ENCODE measurements at places on chromosomes 1 and 21.

DNA sequence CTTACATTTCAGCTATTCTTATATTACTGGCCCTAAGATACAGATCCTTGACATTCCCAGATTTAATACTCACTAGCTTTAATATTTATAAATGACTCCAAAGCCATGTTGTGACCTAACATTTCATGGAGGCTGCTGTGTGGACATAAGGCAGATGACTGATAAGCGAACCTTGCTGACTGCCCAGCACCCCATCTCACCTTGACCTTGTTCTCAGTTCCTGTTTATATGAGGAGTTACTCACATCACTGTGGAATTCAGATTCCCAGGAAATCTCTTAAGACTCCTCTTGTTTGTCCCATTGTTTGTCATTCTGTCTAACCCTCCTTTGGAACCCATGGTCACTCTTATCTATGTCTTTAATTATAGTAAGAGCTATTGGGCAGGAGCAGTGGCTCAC is 21.9 kb downstream of the RAB3B start:
- no peak for DNase-seq

GRCh38 chr1:44237721-44238457 is 24.6 kb downstream of the DMAP1 start:
- peak; percentile 27 for DNase-seq

- DNase-seq: no peak
Observed at GRCh38 chr1:201113451-201114244, 1.4 kb upstream of the CACNA1S start.

GRCh38 chr1:223714849-223715603 is 2.7 kb downstream of the CAPN2 start:
- no peak for DNase-seq

GRCh38 chr1:99735852-99736251 is 30.6 kb downstream of the FRRS1 start:
- no peak for DNase-seq

- DNase-seq: peak; percentile 52
Observed at GRCh38 chr1:235999259-235999925, 65.5 kb downstream of the NID1 start.

GRCh38 chr1:38118976-38119375 is 72.4 kb upstream of the POU3F1 start:
- DNase-seq: no peak

DNA sequence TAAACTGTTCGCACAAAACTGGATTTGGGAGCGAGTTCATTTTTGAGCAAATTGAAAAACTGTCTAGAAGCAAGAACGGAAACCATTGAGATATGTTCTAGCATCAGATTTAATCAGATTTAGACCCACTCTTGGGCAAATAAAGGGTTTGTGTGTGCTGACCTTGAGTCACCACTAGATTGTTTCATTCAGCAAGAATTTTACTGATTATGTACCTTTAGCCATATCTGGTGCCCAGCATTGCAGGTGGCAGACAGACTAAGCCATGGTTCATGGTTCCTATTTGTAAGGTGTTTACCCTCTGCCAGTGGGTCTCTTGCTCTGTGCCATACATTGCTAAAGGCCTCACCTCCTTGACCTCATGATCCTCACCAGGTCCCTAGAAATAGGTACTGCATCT is 1.4 kb downstream of the NUDC start:
- DNase-seq: no peak

DNA sequence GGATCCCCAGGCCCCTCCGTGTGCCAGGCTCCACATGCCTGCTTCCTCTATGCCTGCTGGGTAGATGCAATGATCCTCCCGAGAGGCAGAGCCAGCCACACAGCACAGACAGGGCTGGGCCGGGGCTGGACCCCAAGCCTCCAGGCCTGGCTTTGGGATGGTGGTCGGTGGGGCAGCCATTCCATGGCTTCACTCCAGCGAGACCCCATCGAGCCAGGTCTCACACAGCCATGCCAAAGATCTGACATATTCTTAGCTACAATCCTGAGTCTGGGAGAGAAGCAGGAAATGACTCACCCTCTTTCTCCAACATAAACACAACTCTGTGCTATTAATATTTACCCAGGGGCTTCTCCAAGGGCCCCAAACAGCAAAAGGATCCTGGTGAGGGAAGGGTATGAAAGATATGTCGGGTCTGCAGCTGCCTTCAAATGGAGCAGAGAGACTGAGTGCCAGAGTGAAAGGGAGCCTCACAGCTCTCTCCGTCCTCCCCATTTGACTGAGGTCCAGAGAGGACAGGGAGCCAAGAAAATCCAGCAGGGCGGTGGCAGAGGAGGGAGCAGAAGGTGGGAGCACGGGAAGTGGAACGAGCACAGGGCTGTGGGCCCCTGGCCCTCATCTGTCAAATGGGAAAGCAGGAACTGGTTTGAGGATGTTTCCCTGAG is 639.5 kb downstream of the MATN1 start:
- no peak for DNase-seq

- no peak for DNase-seq
Observed at GRCh38 chr1:161486806-161487741, 18.2 kb upstream of the FCGR2A start.

DNA sequence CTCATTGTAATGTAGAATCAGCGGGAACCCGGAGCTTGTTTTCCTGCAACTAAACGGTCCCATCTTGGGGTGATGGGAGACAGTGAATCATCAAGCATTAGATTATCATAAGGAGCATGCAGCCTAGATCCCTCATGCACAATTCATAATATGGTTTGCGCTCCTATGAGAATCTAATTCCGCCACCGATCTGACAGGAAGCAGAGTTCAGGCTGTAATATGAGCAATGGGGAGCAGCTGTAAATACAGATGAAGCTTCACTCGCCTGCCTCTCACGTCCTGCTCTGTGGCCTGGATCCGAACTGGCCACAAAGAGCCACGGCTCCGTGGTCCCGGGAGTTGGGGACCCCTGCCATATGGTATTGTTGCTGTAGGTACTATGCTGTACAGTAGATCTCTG is 1.6 kb downstream of the IFI44 start:
- no peak for DNase-seq
